T-cell (primary cell): ENCODE measurements at places on chromosomes 6 and 20. TPM values are rescaled to one million over a fixed set of nuclear protein-coding genes. Genes with fewer than 3 reads are reported as not detected.

DNA sequence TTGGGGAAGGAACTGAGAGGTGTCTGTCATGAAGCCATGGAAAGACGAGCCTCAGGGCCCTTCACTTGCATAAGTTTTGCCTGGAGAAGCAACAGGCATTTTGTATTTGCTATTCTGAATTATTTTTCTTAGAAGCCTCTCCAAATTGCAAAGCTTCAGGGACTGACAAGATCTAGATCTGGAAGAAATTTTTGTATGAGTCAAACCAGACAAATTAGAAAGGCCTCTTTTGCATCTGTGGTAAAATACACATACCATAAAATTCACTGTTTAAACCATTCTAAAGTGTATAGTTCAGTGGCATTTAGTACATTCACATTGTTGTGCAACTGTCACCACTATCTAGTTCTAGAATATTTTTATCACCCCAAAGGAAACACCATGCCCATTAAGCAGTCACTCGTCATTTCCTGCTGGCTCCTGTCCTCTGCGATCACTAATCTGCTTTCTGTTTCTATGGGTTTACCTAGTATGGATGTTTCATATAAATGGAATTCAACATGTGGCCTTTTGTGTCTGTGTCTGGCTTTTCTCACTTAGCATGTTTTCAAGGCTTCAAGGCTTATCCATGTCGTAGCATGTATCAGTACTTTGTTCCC, 269.1 kb downstream of the PHF3 start:
- DNase-seq = no peak

- DNase-seq = no peak
Observed at GRCh38 chr20:18712131-18712530, 101.5 kb upstream of the SCP2D1 start.

DNA sequence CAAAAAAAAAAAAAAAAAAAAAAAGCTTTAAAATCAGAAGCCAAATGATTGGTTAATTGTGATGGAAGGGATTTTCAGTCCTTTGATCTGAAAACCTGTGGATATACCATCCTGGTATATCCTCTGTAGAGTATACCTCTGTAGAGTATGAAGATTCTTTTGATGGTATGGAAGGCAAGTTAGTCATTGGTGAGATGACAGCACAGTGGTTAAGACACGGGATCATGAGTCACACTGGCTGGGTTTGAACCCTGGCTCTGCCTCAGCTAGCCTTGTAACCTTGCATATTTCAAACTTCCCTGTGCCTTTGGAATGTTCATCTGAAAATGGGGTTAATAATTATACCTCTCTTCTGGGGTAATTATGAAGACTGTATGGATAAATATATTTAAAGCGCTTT, 179.3 kb downstream of the CARMIL1 start:
- DNase-seq = no peak

GRCh38 chr20:43460172-43460829, 2.6 kb downstream of the SRSF6 start:
- DNase-seq = no peak

CLPSL1 gene
- total RNA-seq = not detected

PROCR gene
- 1.5 TPM for total RNA-seq

TRERF1 gene
- total RNA-seq = 25.5 TPM

SMIM29 gene
- 21.8 TPM for total RNA-seq

TMEM242 gene
- 17.9 TPM for total RNA-seq

- no peak for DNase-seq
Observed at GRCh38 chr6:30644769-30645168, 2.2 kb upstream of the C6orf136 start.

- no peak for DNase-seq
Observed at GRCh38 chr6:25442898-25443297, 163.7 kb downstream of the CARMIL1 start.

RAET1G gene
- not detected for total RNA-seq

FOXC1 gene
- total RNA-seq = not detected

GFOD1 gene
- total RNA-seq = 3.2 TPM

GRCh38 chr6:139659196-139659595, 284.7 kb upstream of the CITED2 start:
- DNase-seq = no peak

RIPPLY2 gene
- not detected for total RNA-seq

TDRD6 gene
- 0.03 TPM for total RNA-seq

DNA sequence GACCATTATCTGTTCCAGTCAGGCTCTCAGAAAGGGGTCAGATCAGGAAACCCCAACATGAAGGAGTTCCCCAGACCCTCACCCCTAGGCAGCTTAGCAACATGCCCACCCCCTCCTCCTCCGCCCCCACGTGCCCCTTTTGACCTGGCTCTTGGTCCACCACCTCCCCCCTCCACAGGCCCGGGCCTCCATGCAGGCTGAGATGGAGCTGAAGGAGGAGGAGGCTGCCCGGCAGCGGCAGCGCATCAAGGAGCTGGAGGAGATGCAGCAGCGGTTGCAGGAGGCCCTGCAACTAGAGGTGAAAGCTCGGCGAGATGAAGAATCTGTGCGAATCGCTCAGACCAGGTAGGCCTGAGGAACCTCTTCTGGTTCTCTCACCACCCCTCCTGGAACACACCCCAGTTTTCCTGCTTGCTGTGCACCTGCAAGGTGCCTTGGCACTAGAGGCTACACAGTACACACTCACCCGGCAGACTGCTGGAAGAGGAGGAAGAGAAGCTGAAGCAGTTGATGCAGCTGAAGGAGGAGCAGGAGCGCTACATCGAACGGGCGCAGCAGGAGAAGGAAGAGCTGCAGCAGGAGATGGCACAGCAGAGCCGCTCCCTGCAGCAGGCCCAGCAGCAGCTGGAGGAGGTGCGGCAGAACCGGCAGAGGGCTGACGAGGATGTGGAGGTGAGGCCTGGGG, 21.9 kb downstream of the DEF6 start:
- no peak for DNase-seq

DNA sequence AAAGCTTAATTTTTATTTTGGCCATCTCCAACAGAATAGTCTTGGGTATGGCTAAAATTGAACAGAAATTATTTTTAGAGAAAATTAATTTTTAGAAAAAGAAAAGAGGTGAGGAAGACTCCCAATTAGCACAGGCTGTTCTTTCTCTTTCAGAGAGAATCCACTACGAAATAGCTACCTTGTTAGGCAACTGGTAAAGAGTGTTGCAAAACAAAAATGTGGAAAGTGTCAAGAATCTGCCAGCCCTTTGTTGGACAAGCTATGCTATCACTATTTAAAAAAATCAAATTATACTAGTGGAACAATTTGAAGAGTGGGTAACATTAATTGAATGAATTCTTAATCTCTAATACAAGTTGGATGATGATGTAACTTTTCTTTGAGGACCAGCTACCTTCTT, 19.2 kb upstream of the ZSCAN9 start:
- DNase-seq = no peak

SYCP2L gene
- not detected for total RNA-seq

CD83 gene
- 11.6 TPM for total RNA-seq

GRCh38 chr6:24126586-24127192, 674 bp downstream of the NRSN1 start:
- DNase-seq = peak; percentile 4

TPD52L2 gene
- 27.8 TPM for total RNA-seq

DNA sequence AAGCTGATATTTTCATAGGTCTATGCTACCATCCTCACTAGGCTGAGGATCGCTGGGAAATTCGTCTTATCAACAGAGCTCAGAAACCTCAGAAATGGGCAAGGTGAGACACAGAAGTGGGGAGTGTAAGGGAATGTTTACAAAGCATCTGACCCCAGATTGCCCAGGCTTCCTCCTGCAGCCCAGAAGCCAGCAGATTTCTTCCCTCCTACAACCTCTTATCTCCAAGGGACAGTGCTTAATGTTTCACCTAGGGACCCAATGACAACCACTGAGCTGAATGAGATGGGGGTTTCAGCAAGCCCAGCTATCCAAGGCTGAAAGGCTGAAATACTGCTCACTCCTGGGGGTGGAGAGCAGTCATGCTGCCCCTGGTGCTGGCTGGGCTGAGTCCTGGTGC, 52.4 kb upstream of the TBC1D7 start:
- no peak for DNase-seq

KHDC1L gene
- not detected for total RNA-seq

C6orf52 gene
- not detected for total RNA-seq

DNA sequence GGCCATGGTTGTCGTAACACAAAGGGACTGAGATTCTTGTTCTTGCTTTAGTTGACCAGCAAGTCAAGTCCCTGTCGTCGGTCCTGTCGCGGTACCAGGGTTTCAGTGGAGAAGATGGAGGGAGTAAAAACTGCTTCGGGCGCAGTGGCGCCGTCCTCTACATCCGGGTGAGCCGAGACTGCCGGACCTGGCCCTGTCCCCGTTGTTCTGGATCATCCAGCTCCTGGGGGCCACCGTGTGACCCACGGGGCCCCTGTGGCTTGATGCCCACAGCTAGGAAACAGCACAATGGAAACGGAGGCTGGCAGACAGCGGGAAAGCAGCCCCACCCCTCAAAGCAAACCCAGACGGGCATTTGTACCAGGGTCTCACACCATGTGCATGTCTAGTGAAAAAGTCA, 15.0 kb downstream of the MTG2 start:
- DNase-seq = no peak

ADNP gene
- total RNA-seq = 57.4 TPM

DNA sequence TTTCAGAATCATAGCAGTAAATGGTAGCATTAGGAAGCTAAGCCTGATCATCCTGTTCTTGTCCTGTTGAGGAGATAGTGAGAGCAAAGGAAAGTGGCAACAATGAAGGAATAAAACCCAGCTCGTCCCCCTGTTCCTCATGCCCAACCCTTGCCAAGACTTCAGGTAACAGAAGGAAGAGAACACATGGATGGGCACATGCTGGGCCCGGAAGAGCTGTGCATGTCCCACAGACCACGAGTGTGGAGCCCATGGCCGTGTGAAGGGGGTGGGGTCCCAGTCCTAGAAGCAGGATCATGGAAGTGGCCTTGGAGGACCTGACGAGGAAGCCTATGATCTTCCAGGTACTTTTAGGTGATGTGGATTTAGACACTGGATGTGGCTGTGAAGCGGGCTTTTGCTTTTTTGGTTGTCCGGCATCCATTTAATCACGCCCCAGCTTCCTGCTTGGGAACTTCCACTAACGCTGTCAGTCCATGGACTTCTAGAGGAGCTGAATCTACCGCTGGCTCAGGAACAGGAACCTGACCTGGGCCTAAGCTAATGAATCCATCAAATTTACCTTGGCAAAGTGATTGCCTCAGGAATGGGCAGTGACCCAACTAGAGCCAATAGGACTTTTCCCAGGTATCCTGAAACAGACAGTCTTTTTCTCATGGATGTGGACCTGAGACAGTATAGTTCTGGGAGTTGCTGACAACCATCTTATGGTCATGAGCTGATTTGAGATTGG, 79.3 kb upstream of the ARMC2 start:
- DNase-seq = no peak

- DNase-seq = no peak
Observed at GRCh38 chr20:17491041-17491440, 40.1 kb downstream of the BFSP1 start.

DNA sequence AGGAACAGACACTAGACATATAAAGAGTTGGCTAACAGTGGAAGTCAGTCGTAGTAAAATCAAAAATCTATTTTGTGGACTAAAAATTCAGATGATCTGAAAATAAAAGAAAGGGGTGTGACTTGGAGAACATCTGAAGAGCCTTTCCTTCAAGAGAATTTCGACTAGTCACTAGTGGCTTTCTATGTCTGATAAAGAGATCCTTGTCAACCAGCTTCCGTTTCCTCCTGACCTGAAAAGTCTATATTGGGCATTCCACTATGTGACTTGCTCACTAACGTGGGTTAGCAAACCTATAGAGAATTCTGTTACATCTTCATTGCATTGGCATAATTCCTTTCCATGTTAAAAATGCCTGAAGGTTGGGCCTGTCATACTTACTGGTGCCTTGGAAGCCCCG, 25.9 kb downstream of the TRAF3IP2 start:
- no peak for DNase-seq

GRCh38 chr20:34364223-34364506, 1.1 kb downstream of the ITCH start:
- no peak for DNase-seq

DNA sequence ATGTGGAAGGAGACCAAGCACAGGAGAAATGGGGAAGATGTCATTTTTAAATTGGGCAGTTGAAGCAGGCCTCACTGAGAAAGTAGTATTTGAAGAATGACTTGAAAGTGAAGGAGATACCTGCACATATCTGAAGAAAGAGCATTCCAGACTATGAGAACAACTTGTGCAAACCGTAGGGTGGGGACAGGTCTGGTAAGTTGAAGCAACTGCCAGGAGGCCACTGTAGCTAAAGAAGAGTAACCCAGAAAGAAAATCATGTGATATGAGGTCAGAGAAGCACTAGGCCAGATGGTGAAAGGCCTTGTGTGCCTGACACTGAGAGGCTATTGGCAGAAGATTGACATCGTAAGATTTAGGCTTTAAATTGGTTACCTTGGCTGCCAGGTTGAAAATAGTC, 4.7 kb upstream of the SUPT3H start:
- no peak for DNase-seq

- DNase-seq = no peak
Observed at GRCh38 chr20:31740208-31740607, 1.1 kb downstream of the TPX2 start.

DNA sequence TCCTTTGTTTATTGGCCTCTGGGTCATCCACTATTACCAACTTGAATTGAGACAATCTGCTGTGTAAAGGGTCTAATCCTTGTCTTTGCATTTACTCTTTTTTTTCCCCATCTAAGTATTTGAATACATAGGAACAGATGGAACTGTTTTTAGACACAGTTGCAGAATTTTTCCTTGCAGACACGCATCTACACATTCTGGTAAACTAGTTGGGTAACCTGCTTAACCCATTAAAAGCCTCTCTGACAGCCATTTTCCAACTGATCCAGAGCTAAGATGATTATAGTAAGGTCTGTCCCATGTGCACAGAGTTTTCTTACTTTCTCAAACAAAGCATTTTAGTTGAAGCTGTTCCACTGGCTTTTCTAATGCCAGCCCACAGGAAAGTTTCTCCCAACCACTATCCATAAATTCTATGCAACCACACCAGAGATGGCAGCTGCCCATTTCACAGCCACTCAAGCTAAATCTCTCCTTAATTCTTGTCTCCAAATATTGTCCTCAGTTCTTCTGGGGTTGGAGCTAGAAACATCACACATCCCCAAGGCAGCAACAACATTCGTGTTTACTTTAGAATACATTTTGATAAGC, 492.1 kb downstream of the MAFB start:
- DNase-seq = no peak

ENPP1 gene
- total RNA-seq = 0.36 TPM

APOBEC2 gene
- total RNA-seq = not detected

DNA sequence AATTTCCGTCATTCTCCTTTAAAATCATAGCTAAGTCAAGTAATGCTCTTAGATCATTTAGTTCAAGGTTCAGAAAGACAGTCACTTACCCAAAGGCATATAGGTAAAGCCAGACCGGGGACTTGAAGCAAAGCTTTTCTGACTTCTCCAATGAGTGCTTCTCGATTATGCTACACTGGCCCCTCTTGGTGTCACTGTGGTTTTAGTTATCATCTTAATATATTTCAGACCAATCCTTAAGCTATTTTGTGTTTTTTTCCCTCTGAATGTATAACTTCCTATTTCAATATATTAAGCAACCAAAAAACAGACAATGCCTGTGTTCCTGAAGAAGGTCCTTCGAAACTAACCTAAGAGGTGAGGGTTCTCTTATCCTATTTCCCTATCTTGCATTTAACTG, 3.9 kb downstream of the PRDM1 start:
- no peak for DNase-seq

EDN3 gene
- total RNA-seq = 2.3 TPM

- no peak for DNase-seq
Observed at GRCh38 chr6:106692819-106693208, 63.4 kb downstream of the QRSL1 start.

- no peak for DNase-seq
Observed at GRCh38 chr6:125190667-125191066, 37.1 kb downstream of the TPD52L1 start.
